ENCODE measurements at places on chromosomes 7 and 10.

- DNase-seq: no peak
Observed at GRCh38 chr7:148230296-148230695, 360.3 kb upstream of the C7orf33 start.

- DNase-seq: no peak
Observed at GRCh38 chr10:104304356-104304745, 33.9 kb downstream of the ITPRIP start.

GRCh38 chr10:12501841-12502525 is 152.6 kb downstream of the CAMK1D start:
- DNase-seq: no peak

DNA sequence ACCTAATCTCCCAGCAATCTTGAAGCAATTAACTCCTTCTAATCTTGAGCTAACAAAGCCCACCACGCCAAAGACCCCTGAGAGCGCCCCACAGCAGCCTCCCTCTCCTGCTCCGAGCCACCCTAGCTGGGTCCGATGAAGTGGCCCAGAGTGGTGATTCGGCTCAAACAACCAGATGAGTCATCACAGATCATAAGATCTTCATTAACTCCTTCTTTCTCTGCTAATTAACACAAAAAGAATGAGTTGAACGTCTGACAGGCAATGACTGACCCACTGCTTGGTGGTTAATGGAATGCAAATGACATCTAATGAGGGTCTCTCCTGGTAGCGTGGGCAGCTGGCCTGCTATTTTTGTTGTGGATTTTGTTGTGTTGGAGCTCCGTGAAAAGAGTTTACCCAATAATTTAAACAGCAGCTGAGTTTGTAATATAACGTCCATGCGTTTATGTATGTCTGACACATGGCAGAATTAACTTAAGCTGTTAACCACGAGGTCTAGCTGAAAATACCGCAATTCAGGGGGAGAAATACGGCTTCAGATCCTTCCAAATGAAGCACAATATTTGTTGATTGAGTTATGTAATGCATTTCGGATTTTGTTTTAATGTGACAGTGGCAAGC is 161.4 kb downstream of the RAB11FIP2 start:
- no peak for DNase-seq

GRCh38 chr7:24665564-24666294 is 91.5 kb downstream of the GSDME start:
- peak; percentile 6 for DNase-seq

DNA sequence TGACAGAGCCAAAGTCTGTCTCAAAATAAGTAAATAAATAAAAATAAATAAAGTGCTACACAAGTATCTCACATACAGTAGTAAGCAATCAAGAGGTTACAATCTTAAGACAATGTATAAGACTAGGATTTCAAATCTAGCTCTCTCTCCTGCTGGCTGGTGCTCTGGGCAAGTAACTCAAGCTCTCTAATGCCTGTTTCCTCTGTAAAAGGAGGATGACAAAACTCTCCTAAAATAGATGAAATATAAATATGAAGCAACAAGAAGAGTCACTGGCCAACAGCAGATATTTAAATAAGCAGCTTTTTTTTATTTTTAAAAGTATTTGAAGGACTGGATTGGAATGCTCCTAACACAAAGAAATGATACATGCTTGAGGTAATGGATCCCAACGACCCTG is 7.2 kb downstream of the SFMBT2 start:
- DNase-seq: no peak

DNA sequence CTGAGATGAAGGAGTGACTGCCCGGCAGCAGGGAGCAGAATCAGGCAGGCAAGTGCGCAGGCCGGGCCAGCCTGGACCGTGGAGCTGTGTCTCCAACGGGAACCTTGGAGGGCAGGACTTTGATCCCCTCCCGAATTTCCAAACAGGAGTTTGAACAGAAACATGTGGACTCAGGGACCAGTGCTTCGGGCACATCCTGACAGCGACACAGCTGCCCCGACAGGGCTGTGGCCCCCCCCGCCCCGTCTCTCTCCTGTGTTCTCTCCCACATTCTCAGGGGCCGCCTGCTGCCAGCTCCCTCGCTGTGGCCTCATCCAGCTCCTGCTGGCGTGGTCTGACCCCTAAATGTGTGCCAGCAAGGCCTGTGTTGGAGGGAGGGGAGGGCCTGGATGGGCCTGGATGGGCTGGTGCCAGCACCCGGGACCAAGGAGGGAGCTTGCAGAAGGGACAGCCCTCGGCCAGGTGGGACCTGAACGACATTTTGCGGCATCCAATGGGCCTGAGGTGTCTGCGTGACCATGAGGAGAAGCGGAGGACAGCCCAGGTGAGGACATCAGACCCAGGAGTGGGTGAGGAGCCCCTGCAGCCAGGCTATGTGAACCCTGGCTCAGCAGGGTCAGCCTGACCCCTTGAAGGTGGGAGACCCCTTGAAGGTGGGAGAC is 222.9 kb downstream of the DNAJB6 start:
- no peak for DNase-seq

GRCh38 chr10:14742815-14743214 is 31.9 kb downstream of the FAM107B start:
- DNase-seq: no peak

GRCh38 chr7:138075350-138075749 is 909 bp upstream of the AKR1D1 start:
- no peak for DNase-seq

DNA sequence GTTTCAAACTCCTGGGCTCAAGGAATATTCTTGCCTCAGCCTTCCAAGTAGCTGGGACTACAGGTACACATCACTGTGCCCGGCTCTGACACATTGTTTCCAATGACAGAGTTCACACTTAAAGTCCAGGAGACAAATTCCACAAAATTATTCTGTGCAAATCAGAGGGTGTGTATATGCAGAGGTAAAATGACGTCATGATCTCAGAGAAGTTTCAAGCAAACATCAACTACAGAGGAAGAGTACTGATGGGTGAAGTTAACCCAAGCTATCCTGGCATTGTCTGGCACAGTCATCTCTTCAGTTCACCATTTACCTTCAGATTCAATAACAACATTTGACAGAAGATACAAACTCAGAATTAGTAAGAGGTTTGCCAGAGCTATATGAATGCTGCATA is 388.9 kb downstream of the HPSE2 start:
- DNase-seq: no peak

- DNase-seq: no peak
Observed at GRCh38 chr7:157389951-157390730, 53.3 kb downstream of the DNAJB6 start.

GRCh38 chr7:24059775-24060174 is 224.2 kb upstream of the NPY start:
- no peak for DNase-seq

DNA sequence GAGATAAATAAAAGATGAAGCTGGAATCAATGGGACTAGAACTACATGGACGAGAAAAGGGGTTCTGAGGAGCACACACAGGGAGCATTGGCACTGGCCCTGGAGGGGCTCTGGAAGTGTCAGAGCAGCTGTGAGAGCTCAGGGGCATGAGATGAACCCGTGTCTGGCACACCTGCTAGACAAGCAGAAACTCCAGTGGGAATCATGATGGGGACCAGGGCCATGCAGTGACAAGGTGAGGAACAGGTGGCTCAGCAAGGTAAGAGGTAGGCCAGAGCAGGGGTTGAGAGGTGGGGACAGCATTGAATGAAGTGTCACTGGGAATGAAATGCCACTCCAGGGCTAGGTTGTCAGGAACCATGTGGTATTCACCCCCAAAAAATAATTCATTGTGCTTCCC is 588.5 kb downstream of the GRID1 start:
- DNase-seq: no peak

DNA sequence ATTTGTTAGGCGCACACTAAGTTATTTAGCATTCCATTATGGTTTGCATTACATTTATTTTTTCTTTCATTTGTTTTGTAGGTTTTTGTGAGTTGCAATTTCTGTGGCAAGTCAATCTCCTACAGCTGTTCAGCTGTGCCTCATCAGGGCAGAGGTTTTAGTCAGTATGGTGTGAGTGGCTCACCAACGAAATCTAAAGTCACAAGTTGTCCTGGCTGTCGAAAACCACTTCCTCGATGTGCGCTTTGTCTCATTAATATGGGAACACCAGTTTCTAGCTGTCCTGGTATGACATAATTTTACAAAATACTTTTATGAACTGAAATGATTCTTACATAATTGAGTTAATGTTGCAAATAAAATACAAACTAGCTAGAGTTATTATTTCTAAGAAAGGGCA is 29.5 kb downstream of the MIOS start:
- no peak for DNase-seq

DNA sequence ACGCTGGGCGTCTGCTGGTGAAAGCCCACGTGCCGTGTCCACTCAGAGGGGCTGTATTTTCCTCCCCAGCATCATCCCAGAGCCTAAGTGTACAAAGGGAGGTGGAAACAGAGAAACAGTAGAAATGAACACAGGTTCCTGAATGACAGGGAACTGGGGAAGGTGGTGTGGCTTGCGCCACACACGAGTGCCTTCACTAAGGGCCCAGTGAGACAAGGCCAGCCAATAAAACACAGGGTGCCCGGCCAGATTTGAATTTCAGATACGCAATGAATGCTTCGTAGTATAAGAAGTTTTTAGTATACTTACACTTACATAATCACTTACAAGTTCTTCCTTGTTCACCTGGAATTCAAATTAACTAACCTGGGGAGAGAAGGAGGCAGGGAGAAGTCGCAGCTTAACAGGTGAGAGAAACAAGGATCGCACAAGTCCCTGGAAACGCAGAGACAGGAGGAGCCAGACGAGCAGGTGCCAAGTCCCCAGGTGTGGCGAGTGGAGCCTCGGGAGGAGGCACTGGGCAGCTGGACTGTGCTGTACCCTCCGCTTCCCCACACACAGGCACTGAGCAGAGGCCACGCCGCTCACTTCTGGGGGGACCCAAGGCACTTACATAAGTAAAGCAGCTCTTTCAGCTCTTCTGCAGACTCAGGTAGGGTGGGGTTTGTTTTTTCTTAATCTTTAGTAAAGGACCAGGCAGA is 105.2 kb upstream of the MGMT start:
- no peak for DNase-seq

DNA sequence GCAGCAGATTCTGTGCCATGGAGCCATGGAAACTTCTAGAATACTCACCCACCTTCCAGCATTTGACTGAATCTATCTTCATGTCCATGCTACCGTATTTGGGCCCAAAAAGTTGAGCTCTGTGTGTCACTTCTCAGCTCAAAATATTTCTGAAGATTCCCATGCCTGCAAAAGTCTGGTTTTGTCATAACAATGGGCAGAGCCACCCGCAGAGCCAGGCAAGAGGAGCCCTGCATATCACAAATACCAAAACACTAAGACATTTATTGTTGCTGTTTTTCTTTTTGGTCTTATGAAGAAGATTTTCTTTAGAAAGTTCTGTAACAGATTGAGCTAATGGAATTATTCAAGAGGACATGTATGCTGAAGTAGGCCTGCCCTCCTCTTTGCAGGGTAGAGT is 68.1 kb downstream of the PRTFDC1 start:
- no peak for DNase-seq

DNA sequence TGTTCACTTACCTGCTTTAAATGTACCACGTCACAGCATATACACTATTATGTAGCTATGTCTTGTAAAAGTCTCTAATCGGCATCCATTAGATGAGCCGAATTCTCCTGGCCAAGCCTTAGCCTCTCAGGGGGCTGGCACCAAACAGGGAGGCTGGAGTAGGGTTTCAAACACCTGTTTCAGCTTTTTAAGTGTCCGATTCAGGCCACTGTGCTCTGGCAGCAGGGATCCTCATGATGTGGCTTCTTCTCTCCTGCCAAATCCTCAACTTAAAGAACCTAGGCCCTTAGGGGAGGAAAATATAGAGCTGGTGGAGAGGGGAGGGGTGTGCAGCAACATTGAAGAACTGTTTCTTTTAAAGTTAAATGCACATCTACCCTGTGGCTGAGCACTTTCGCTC is 68.5 kb upstream of the NFKB2 start:
- DNase-seq: no peak

GRCh38 chr7:31549611-31550010 is 35.7 kb downstream of the ITPRID1 start:
- DNase-seq: no peak

DNA sequence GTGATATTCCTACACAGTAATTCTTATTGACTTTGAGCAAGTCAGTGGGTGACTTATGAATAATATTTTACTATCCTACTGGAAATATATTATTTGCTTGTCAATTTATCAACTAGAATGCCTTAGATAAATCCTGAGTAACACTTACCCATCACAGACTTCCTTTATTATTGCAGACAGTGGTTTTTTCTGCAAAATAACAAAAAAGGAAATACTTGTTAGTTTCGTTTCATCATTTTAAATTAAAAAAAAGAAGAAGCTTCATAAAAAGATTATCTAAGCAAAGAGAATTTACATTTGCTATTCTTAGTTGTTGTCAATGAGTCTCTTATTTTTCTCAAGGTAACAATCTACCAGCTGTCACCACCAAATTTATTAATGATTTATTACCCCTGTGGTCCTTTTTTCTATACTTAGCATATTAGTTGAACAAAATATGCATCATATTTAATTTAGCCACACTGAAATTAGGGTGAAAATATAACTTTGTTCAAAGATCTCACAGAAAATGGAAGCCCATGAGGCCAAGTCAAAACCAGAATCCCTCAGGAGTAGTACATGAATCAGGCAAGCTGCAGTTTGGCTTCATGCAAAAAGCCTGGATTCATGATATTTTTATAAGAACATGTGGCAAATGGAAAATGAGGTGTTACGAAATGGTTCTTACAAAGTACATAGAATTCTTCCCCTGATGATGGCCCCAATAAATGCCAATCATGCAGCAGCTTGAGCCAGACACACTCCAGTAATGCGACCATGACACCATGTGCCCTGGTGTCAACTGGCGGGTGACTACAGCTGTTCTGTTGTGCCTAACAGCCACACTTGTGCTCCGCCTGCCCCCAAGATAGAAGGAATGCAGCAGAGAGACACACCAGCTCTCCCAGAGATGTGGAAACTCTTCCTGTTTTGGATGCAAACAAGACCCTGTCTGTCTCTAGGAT is 132.6 kb downstream of the ELMO1 start:
- no peak for DNase-seq

- DNase-seq: no peak
Observed at GRCh38 chr10:49076741-49077521, 38.4 kb downstream of the VSTM4 start.

DNA sequence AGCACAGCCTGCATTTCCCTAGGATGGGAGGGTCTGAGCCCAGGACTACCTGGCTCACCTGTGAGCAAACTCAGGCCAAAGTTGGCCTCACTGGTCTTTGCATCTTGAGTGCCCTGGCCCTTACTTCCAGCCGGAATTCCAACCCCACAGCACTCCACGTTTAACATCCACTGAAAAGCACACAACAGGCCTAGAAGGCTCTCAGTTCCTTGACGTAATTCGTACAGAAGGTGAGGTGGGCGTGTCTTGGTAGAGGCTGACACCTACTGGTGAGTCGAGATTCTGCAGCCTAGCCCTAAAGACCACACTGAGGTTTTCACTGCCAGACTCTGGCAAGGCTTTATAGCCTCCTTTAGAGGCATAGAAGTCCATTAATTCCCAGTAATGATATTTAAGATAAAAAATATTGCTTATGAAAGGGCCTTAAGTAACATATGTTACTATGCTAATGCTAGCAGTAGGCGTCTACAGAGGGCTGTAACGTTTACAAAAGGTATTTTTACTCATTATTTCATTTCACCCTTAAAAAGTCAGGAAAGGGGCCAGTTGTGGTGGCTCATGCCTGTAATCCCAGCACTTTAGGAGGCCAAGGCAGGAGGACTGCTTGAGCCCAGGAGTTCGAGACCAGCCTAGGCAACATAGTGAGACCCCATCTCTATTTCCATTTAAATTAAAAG is 95.8 kb downstream of the HIP1 start:
- DNase-seq: peak; percentile 31

Data from stimulated activated CD4-positive, alpha-beta T cell treated with anti-CD3 and anti-CD28 coated beads, TNF-alpha, amount 100 ng/mL, for 1 hour (primary cell).